Thoracic aorta (tissue), 2 donors: ENCODE measurements at places on chromosomes 7 and 10. TPM values are rescaled to one million over a fixed set of nuclear protein-coding genes. Genes with fewer than 3 reads are reported as not detected.

- DNase-seq = no peak
Measured at GRCh38 chr7:132072873-132073272, 503.4 kb downstream of the PLXNA4 start.

BEND7 gene
- total RNA-seq = 38.5 TPM

EGFR gene
- 54.8 TPM for total RNA-seq

POMZP3 gene
- 6.8 TPM for total RNA-seq
